ENCODE measurements at places on chromosomes 5 and 9.
A peak's percentile ranks its signal among the peaks of the same experiment; 100 is the strongest.

DNA sequence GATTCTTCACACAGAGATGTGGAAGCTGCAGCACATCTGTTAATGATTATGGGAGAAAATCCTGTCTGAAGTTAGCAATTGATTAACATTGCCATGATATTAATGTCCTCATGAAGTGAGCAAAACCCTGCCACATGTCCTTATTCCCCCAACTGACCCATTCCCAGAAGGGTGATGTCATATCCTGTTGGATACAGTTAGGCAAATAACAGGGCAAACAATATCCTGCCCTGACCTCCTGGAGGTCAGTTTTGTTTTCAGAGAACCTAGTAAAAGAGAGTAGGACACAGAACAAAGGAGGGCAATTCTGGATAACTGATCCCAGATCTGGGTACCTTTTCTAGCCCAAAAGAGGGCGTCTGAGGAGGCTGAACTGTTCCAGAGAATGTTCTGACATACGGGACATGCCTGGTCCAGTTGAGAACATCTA, 11.0 kb downstream of the ABLIM3 start:
- DNase-seq = peak; percentile 33

DNA sequence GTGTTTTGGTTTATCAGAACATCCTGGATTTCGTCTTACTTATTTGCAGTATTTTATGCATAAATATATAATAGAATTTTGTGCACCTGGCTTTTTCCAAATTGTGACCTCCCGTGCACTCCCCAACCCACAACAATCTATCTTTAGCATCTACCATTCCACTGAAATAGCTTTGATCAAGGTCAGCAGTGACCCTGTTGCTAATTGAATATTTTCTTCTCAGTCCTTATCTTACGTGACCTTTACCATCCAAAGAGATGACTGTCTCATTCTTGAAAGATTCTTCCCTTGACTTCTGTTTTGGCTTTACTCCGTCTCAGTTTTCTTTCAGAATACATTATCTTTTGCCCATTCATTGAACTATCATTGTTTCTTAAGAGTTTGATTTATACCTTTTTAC, 18.4 kb downstream of the NDUFS4 start:
- DNase-seq = no peak

- DNase-seq = no peak
Measured at GRCh38 chr5:124231230-124231629, 515.2 kb downstream of the ZNF608 start.

- DNase-seq = no peak
Measured at GRCh38 chr9:16484744-16485143, 385.7 kb downstream of the BNC2 start.

DNA sequence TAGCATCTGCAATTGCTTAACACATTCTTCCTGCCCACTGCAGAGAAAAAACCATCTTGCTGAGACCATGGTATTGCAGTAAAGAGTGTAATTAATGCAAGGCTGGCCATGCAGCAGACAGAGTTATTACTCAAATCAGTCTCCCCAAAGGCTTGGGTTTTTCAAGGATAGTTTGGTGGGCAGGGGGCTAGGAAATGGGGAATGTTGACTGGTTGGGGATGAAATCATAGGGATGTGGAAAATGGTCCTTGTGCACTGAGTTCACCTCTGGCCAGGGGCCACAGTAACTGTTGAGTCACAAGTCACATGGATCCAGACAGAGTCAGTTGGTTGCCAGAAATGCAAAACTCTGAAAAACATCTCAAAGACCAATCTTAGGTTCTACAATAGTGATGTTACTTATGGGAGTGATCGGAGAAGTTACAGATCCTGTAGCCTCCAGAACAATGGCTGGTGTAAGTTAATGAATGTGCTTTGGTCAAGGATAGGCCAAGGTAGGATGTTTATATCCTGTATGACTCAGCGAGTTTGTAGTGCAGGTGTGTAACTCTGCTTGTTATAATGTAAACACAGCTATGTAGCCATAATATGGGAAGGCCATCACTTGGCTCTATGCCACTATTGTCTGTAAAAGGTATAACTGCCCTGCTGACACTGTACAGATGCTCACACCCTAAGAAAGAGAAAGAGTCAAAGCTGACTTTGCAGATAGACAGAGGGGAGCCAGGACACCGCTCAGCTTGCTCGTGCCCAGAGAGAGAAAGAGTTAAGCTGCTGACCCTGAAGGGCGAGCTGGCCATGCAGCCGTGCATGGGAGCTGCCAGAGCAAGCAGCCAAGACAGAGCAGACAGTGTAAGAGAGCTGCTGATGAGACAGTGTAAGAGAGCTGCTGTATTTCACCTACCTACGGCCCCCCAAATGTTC, 27.2 kb downstream of the C9orf152 start:
- DNase-seq = no peak

GRCh38 chr5:35884191-35884769, 27.6 kb downstream of the IL7R start:
- peak; percentile 86 for DNase-seq

DNA sequence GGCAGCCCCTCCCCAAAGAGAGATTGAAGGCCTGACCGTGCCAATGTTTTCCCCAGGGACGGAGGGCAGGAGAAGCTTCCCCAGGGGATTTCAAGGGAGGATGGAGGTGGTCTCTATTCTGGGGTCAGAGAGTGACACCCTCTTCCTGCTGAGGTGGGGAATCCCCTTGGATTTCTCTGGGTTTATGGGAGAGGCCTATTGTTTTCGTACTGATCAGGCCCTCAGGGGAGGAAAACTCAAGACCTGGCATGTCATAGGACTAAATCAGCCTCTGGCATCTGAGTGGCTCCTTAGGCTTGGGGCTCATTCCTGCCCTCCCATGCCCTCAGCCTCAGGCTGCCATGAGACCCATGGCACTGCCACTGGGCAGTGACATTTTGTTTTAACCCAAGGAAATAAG, 44.6 kb downstream of the IRF1 start:
- no peak for DNase-seq

GRCh38 chr5:132601071-132601728, 44.4 kb downstream of the RAD50 start:
- no peak for DNase-seq

All from urothelium cell line (cell line).